ENCODE measurements at places on chromosomes 3 and 15.

- DNase-seq = no peak
Observed at GRCh38 chr15:35499723-35500122, 46.2 kb downstream of the DPH6 start.

- DNase-seq = no peak
Observed at GRCh38 chr3:72768481-72768880, 79.8 kb downstream of the SHQ1 start.

- DNase-seq = no peak
Observed at GRCh38 chr3:186882881-186883685, 40.6 kb downstream of the ADIPOQ start.

GRCh38 chr15:74855857-74856256, 12.9 kb upstream of the ULK3 start:
- DNase-seq = no peak

DNA sequence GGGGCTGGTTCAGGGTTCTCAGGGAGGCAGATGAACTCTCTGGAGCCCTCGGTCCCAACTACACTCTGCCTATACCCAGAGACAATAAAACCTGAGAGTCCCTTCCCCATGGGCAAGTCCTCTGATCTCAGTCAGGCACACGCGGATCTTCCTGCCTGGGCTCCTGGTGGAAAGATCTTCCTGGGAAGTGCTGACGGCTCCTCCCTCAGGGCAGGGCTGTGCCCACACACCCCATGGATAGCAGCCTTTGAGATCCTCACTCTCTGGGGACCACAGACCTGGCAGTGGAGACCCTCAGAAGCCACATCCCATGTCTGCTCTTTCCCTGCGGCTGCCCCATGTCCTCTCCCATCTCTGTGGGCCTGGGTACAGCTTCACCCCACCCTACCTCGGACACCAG, 10.4 kb downstream of the SH2D7 start:
- no peak for DNase-seq

GRCh38 chr15:40066589-40066988, 27.6 kb upstream of the SRP14 start:
- DNase-seq = no peak

DNA sequence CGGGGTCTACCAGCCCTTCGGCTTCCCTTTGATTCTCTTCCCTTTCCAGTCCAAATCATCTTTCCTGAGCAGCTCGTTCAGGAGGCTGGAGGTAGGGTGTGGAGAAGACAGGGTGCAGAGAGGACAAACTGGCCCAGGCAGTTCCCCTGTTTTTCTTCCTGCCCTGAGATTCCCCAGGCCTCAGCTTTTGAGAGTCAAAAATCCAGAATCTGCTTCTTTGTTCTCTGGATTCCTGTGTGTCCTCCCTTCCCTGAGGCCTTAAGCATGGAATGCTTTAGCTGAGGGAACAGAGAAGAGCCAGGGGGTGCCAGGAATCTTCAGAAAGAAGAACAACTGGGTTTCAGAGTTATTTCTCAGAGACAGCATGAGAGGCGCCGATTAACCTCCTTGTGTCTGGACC, 26.7 kb upstream of the LRTM1 start:
- no peak for DNase-seq

DNA sequence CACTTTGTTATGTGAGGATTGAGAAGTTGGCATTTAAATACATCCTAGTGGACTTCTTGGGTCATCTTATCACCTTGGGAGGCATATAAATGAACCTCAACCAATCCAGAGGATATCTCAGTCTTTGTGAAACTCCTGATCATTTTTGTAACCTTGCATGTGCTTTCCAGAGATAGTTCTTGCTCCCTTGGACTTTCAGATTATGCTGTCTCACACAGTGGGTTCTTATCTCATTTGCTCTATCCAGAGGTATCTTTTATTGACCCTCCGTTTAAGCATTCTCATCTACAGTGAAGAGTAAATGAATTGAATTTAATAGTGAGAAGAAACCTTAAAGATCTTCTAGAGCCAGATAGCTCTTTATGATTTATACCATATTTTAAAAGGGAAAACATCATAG, 10.4 kb downstream of the ARMC8 start:
- DNase-seq = no peak

DNA sequence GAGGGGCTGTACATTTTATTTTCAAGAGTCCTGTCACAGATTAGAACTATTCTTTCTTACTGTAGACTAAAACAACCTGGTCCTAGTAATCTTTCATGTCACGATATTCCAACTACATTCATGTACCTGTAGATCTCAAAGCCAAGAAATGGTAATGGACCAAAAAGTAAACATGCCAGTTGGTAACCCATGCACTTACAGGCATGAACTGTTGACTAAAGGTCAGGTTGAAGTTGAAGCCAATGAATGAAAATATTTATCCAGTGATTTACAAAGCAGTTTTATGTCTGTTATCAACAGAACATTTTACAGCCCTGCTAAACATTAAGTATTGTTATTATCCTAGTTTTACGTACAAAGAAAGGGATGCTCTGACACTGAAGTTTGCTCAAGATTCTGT, 25.3 kb downstream of the LRRC57 start:
- no peak for DNase-seq

GRCh38 chr3:54356261-54357045, 234.1 kb downstream of the CACNA2D3 start:
- DNase-seq = no peak

DNA sequence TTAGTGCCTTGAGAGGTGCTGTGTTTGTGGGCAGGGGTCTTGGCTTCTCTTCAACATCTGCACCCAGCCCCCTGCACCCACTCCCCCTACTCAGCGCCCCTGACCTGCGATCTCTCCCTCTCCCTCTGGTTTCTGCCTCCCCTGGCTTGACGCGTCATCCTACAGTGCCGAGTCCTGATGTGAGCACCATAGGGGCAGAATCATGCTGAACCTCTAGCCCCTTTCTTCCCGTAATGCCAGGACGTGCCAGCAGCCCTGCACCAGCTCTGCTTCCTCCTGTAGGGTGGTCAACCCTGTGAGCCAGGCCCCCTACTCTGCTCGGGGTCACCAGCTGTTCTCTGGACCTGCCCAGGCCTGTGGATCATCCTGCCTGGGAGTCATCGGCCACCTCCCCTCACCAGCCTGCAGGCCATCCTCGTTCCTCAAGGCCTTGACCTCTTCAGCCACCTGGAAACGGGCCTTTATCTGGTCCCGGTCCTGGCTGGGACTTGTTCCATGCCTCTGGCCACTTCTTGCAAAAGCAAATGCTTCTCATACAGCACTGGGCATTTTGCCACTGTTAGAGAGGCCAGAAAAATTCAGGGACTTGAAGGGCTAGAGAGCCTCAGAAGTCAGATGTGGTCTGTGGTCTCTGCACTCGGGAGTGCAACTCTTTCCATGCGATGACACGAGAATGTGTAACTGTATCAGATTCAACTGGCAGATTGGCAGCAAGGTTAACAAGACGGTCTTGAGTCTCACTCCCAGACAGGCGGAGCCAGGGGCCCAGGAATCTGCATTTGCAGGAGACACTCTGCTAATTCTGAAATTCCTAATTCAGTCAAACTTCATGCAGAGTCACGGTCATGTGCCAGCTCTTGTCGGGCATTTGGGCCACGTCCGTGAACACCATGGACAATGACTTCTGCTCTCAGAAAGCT, 16.7 kb upstream of the KLF15 start:
- peak; percentile 62 for DNase-seq

DNA sequence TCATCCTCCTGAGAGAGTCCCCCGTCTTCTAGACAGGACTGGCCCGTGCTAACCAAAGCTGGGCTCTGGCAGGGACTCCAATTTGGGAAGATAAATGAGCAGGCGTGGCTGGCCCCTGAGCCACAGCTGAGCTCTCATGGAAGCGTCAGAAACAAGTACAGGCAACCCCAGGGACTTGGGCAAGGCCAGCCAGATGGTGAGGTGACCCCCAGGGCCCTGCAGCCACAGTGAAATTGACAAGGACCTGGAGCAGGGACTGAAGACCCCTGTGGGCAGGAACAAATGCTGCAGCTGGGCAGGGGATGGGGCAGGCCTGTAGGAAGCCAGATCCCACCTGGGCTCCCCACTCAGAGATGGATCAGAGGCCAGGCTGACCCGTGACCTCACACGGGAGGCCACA, 32.8 kb upstream of the CGNL1 start:
- no peak for DNase-seq

DNA sequence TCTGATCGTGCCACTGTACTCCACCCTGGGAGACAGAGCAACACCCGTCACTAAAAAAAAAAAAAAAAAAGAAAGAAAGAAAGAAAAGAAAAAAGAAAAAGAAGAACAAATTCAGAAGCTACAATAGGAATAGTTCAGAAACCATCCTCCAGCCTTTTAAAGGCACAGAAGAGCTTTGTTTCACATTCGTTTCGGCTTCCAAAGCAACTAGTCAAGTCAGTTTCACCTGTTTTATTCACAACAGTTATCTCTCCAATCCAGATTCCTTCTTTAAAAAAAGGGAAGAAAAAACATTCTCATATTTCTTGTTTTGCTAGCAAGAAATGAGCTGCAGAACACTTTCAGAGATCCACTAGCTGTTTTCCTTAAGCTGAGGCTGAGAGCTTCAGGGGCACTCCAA, 767.7 kb upstream of the CFAP20DC start:
- no peak for DNase-seq

DNA sequence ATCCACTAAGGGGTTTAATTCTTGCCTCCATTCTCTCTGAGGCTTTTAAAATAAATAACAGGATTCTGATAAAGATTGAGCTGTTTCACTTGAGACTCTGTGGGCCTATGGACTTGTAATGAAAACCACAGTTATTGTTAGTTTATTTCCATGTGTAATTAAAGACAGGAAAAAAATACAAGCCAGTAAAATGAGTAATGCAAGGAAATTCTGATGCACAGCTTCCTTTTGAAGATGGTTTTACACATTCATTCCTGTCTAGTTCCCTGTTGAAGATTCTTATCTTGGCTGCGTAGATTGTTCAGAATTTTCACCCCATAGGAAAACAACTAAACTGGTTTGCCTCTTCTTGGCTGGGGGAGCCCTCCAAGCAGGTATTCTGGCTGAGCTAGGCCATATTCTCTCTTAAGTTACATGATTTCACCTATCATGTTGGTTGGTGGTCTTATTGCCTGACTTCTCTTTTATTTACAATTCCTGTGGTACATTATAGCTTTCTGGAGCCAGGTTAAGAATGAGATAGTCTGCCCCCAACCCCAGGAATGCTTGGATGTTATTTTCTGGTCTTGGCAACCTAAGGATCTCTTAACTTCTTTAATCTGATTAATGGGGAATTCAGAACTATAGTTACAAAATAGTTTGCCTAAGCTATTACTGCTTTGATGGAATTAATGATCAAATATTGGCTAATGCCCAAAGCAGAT, 67.6 kb downstream of the MITF start:
- DNase-seq = no peak

GRCh38 chr3:127697551-127698240, 24.9 kb downstream of the ABTB1 start:
- DNase-seq = peak; percentile 81

- no peak for DNase-seq
Observed at GRCh38 chr15:57797110-57797509, 90.6 kb downstream of the POLR2M start.

DNA sequence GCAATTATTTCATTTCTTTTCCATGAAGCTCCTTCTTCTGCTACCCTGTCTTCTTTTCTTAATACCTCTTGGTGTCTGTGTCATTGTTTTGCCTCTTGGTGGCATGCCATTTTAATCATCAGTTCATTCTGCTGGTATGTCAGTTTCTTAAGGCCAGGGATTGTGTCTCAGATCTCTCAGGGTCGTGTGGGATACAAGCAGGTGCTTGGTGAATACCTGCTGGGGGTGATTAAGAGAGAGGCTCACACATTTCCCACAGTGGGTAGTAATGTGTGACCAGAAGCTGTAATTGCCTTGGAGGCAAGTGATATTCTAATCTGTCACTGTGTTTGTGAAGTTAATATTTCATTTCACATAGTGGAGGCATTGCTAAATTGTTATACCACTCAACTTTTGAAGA, 361.4 kb upstream of the TRIM42 start:
- DNase-seq = no peak

DNA sequence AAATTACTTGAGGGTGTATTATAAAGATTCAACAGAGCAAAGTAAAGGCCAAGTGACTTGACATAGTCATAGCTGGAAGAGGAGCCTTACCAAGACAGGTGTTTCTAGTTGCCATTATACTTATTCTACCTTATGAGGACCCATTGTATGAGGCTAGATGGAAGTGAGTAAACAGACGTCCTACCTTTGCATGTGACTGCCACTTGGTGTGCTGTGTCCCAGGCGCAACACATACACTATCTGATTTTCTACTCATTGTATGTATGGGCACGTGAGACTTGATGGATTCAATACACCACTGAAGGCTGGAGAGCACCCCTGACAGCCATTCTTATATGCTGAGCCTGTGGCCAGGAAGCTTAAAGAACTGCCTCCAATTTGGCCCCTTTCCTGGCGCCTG, 40.5 kb downstream of the BOC start:
- DNase-seq = no peak

GRCh38 chr15:67826717-67827561, 1.6 kb downstream of the SKOR1 start:
- no peak for DNase-seq

- no peak for DNase-seq
Observed at GRCh38 chr15:69602921-69603320, 150.3 kb downstream of the RPLP1 start.

DNA sequence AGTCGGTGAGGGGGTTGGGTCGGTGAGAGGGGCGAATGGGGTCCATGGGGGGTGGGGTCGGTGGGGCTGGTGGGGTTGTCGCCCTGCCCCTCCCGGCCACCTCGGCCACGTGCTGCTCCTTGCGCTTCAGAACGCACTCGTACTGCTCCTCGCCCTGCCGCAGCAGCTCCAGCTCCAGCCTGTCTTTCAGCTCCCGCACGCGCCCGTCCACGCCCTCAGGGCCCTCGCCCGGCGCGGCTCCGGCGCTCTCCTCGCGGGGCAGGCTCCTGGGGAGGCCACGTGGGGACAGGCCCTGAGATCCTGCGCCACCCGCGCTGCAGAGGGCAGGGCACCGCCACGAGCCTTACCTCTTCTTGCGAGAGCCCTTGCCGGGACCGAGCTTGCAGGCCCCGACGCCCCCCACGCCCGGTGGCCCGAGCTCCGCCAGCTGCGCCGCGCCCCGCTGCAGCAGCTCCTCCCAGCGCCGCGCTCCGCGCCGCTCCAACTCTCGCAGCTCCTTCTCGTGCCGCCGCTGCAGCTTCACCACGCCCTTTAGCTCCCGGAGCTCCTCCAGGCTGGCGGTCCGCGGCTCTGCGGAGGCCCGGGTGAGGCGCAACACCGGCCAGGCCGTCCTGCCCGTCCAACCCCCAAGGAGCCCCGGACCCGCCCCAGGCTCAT, 8.2 kb upstream of the ANKRD63 start:
- DNase-seq = no peak

DNA sequence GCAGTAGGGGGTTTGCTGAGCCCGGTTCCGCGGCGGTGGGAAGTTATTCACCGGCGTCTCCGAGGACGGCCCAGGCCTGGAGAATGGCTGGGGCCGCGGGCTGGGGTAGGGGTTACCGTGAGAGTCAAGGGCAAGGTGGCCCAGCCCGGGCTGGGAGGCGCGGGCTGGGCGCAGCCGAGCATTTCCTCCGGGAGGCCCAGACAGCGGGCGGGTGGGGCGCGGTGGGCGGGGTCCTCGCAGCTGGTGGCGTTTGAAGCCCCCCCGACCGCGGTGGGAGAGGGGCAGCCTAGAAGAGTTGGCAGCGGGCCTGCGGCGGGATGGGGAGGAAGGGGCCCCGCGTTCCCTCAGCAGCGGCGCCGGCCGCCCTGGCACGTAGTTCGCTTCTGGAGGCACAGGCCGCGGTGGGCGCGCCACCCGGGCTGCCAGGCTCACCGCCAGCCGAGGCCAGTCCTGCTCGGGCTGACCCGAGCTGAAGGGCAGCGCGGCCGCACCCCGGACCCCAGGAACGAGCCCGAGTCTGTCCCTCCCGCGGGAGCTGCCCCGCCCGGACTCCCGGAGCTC, 960 bp upstream of the KLF13 start:
- DNase-seq = peak; percentile 84

GRCh38 chr3:147816752-147817151, 407.6 kb downstream of the ZIC1 start:
- DNase-seq = peak; percentile 26
